ENCODE measurements at places on chromosomes 5 and 9. TPM values are rescaled to one million over a fixed set of nuclear protein-coding genes. Genes with fewer than 3 reads are reported as not detected.

DNA sequence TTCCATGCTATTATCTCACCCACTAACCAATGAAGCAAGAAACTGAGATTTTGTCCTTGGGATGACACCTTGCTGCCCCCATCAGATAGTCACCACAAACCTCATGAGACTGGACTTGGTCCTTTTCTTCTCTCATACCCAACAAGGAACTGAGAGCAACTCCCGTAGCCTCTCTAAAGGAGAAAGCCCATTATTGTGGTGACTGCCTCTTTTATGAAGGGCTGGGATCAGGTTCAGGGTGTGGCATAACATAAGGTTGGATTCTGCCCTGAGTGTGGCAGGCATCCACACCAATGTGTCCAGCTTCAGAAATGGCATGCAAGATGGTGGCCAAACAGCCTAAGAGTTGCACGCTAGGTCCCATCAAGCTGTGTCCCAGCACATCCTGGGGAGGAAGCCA lies 1.3 kb upstream of the ACTL7A start:
- no peak overlapping the region for H3K4me3 ChIP-seq
- no peaks in the 10 kb centered on the region for H3K4me1 ChIP-seq
- H3K27me3 ChIP-seq = no peaks in the 10 kb centered on the region
- no peak for DNase-seq
- H3K27ac ChIP-seq = no peak overlapping the region

- no peak for DNase-seq
- no peaks in the 10 kb centered on the region for H3K4me1 ChIP-seq
- no peak overlapping the region for H3K4me3 ChIP-seq
These were observed 53.9 kb downstream of the IRX2 start for GRCh38 chr5:2697446-2698200.

DNA sequence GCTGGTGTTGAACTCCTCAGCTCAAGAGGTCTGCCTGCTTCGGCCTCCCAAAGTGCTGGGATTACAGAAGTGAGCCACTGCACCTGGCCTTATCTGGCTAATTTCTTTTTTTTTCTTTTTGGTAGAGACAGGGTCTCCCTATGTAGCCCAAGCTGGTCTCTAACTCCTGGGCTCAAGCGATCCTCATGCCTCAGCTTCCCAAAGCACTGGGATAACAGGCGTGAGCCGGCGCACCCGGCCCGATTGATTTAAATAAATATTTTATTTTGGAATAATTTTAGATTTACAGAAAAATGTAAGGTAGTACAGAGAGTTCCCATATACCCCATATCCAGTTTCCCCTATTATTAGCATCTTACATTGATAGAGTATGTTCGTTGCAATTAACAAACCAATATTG lies 155.0 kb upstream of the MVB12B start:
- H3K4me3 ChIP-seq = no peak overlapping the region
- no peaks in the 10 kb centered on the region for H3K27me3 ChIP-seq
- no peak for DNase-seq
- no peak overlapping the region for H3K27ac ChIP-seq
- no peaks in the 10 kb centered on the region for H3K36me3 ChIP-seq

Gene TEX10
- 30.4 TPM for total RNA-seq

Gene FBP2
- total RNA-seq = not detected

Gene CANX
- 416 TPM for total RNA-seq

Gene GRPEL2
- 16.5 TPM for total RNA-seq

Measured in breast epithelium (tissue), 4 donors.